NCI-H187 treated with DMSO at 0.1 percent for 48 hours (cell line): ENCODE measurements at places on chromosomes 6 and 20.

DNA sequence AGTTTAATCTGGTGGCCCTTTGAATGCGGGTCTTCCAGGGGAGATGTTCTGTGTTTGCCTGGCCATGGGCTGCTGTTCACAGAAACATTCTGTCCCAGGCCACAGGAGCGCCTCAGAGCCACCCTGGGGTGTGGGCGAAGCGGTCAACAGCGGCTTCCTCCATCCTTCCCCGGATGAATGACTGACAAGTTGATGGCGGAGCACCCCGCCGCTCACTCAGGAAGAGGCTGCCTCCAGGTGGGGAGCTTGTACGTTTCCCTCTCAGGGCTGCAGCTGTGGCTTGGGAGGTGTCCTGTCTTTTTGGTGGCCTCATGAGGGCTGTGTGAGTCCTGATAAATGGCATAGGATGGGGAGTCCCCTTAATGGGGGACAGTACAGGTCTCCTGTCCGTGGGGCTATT lies 178.4 kb downstream of the NRN1 start:
- no peak for DNase-seq

DNA sequence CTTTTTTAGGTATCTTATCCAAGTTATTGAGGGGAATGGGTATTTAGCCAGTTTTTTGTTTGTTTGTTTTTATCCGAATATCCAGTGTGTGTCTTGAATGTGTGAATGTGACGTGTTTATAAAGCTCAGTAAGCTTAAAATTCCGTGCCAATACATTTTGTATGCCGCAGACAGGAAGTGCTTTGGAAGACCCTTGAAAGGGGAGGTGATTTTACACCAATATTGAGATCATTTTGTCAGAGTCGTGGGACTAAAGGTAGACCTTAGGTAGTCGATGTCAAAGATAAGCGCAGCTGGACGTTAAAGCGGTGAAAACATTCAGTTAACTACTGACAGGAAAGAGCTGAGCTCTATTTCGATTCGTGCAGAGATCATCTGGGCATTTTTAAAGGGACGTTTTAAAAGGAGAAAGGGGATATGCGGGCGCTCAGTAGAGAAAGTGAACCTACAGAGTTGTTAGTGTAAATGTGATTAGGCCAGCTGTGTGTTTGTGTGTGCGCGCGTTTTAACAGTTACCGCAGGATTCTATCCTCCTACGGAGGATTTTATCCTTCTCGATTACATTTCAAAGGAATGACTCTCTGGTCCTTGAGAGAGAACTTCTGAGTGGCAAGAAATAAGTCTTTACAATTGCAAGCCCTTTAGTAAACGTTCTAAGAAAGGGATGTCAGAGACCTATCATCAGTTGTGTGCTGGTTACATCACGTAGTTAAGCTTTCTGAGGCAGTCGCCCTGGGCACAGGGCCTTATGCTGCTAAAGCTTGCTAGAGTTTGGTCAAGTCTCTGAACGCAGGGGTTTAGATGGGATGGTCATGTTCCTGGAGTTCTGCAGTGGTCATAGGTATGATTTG lies 625 bp upstream of the ECHDC1 start:
- no peak for DNase-seq

DNA sequence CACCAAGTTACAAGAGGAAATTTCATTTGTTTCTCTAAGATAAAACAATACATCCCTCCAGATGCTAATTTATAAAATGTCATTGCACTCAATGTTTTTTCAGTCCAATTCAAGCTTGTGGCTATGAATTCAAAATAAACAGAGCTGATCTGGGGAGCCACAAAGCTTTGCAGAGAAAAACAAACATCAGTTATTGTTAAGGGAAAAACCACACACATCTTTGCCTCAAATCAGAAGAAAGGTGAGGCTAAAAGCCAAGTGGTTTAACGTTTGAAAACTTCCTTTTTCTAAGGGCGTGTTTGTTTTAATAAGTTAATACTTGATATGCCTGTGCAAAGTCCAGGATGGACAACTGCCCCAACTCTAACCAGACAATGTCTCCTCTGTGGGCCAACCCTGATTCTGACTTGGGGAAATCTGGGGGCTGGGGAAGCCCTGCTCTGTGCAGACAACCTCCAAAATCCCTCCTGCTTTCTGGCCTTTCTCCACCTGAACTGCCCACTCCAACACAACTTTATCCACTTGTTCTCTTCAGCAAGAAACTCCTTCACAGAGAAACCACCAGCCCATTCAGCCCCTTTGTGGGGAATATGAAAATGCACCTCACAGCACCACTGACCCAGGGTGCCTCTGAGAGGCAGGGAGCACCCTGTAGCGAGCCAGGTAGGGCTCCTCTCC lies 44.6 kb upstream of the NT5E start:
- no peak for DNase-seq

DNA sequence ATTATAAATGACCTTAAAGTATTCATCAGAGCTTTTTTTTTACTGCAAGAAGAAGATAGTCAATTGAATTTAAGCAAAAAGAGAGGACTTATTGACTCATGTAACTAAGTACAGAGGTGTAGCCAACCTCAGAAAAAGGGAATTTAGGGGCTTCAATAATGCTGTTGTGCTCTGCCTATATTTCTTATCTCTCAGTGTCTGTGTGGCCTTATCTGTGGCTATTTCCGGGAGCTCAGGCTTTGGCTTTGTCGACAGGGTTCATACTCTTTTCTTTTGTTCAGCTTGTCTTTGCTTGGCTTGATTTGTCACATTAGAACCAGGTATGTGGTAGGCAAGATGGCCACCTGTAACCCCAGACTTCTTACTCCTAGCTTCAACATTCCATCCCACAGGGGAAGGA lies 38.6 kb upstream of the FABP7 start:
- no peak for DNase-seq

DNA sequence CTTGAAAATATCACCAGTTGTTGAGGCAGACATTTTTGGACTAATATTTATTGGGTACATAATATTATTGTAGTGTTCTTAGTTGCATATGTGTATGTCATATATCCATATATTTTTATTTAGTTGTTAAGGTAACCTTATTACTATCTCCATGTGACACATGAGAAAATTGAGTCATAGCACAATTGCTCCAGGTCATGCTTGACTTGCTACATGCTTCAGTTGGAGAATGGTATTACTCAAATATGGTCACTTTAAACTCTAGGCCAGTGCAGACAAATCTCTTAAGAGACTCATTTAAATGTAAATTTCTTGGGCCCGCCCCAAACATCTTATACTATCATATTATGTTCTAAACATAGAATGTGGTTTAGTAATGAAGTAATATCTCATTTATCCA lies 246.1 kb downstream of the RIMS1 start:
- DNase-seq, result no peak

- DNase-seq, result no peak
These were observed 53.6 kb downstream of the CDS2 start for GRCh38 chr20:5180421-5180820.
